ENCODE measurements at places on chromosomes 1 and 21. TPM values are rescaled to one million over a fixed set of nuclear protein-coding genes. Genes with fewer than 3 reads are reported as not detected.

NBPF6 gene
- total RNA-seq, result 0.22 TPM

DNA sequence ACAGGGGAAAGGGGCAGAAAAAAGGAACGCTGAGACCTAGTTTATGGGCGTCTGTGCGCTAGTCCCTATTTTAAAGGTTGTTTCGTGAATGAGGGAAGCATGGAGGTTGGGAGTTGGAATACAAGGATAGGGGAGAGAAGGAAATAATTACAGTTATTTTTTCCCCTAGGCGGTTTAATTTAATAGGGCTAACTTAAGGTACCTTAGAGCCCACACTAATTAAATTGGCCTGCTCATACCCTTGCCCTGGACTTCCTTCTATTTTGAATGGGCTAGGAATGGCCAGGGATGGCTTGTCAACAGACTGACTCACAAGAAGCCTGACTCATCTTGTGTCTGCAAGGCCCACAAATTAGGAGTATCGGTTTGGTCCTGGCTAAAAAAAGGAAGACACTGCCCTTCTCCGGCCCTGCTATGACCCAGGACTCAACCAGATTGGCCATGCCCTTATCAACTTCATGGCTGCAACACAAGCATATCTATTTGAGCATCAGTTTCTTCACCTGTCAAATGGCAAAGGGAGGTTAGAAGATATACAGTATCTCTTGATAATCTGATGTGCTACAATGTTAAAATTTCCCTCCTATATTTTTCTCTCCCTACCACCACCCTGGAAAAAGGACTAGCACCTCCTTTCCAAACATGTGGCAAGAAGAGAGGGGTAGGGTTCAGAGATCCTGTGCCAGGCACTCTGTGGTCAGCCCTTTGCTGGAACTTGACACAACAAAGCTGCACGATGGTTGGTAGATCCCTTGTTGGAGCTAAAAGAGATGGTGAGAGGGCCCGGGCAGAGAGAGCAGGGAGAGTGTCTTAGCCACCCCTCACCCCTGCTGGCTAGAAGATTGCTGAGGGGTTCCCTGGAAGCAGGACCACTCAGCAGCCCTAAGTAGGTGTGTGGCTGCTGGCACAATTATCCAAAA, 2.2 kb upstream of the SSBP3 start:
- DNase-seq, result no peak

AMY2B gene
- 2.8 TPM for total RNA-seq

GRCh38 chr1:61419196-61419595, 305.7 kb downstream of the TM2D1 start:
- DNase-seq, result no peak

CD164L2 gene
- total RNA-seq, result not detected
